ENCODE measurements at places on chromosomes 3 and 15.

DNA sequence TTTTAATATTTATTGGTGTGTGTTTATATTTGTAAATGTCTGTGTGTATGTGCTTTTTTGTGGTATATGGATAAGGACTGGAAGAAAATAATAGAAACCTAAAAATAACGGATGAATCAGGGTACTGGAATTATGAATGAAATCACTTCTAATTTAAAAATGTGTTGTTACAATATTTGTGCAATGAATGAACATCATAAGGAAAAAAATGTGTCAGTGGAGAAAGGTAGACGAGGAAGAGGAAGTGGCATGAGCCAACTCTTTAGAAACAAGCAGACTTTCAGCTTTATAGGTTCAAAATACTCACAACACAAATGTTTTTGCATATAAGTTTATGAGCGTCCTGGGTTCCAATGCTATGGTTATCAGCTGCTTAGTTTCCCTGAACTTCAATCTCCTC, 59.4 kb downstream of the SOX2 start:
- DNase-seq: no peak

DNA sequence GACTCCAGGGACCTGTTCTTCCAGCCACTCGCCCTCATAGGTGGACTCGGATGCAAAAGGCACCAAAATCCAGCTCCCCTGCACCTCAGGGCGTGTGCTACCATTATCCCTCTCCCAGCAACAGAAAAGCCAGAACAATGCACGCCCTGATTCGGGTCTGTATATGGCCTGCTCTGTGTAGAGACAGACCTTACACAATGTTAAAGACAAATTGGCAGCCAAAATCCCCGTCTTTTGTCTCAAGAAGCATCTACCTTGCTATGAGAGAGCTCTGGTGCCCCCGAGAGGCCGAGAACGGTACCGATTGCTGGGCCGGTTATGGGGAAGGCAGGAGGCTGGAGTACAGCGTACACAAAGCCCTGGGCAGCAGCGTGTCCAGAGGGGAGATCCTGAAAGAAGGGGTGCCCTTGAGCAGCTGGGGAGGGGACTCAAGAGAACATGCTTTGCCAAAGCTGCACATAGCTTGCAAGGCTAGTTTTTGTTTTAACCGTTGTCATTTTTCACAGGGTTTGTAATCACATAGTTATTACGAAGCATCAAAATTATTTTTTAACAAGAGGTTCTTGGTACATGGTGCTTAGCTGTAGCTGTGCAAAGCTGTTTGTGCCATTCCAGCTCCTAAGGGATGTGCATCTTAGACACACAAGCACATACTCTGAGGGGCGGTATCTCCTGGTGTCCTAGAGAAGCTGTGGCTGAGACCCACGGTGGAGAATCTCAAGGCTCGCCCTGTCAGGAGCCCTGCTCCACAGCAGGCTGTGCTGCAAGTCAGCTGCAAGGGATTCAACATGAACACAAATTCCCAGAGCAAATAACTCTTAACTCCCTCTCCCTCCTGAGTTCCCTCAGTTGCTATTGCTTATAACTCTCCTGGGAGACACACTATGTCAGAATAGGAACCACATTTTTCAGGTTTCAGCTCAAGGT, 461.5 kb upstream of the PPP2R3A start:
- peak; percentile 69 for DNase-seq

DNA sequence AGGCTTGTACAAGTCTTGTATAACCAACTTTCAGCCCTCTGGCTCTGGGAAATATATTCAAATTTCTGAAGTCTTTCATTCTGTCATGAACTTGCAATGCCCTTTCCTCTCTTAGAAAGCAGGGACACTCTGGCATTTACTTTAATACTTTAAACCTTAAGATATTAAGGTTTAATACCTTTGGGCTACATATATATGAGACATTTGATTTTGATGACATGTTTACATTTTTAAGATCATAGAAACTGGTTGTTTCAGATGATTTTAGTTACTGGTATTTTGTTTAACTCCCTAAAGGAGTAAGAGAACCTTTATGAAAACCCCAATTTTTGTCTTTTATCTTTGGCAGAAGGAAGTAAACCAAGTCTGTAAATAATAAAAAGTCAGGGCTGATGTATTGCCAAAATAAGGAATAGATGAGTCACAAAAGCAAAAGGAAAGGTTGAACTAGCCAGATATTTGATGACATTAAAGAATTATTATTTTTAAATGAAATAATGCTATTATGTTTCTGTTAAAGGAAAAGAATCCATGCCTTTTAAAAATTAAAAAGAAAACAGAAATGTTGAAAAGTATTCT, 579.0 kb upstream of the CBLB start:
- no peak for DNase-seq

DNA sequence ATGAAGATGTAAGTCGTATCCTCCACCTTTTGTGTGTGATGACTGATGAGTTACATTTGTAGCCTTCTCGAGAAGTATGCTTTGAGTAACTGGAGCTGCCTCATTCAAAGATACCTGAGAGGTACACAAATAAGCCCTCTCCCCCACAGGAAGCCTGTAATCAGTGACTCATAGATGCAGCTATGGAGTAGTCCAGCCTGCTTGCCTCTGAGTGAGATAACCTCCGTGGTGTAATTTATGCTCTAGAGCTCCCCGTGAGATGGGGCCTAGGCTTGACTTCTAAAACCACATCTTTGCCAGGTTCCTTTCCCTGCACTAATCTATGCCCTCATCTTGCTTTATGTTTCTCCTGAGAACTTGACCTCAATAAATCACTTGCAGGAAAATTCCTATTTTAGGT, 291.7 kb downstream of the SUCLG2 start:
- DNase-seq: no peak

- DNase-seq: no peak
These were observed 32.7 kb downstream of the SMAD3 start for GRCh38 chr15:67097930-67098740.

DNA sequence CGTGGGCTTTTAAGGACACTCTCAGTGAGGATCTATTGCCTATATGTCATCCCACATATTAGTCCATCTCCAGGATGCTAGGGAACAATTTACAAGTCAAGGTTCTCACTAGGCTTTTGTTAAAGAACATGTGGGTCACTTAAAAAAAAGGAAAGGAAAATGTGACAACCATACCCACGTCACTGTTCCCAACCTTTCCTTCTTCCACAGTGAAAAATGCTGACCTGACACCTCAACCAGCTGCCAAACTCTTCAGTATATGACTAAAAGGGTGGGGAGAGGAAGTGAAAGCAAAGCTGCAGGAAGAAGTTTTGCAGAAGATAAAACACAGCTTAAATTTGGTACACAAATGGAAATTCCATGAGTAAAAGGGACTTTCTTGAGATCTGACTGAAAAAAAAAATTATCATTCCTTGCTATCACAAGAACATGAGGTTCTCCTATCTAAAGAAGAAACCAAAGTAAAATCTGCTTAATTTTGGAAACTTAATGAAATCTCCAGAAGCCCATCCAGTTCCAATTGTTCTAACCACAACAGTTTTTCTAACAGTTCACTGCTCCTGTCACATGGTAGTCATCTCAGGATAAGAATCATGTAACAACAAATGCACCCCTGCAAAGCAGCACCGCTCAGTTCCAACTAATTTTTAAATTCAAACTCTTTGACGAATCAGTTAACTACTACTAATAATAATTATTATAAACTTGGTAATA, 117.0 kb upstream of the TSPAN3 start:
- DNase-seq: no peak

DNA sequence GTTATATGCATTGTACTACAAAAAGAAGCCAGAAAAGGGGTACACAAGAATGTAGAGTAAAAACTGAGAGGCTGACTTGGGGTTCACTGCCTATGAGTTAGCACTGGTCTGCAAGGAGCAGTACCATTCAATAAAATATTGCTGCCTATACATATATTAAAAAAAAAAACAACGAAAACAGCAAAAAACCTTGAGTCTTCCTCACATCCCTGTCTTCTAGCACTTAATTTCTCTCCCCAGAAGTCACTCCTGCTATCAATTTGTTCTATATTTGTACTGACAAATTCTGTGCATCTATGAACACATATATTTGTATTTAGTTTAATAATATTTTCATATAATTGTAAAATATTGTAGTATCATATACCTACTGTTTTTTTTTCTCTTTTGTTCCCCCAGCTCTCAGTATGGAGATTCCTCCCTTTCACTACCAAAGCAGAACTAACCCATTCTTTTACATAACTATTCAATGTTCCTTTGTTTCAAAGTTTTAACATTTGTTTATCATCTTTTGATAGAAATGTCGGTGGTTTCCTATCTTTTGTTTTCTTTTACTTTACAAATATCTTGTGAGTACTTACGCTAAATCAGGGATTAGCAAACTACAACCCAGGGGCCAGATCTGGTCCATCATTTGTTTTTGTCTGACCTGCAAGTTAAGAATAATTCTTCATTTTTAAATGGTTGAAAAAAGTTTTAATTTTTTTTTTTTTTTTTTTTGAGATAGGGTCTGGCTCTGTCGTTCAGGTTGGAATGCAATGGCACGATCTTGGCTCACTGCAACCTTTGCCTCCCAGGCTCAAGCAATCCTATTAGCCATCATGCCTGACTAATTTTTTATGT, 14.8 kb upstream of the FEM1B start:
- no peak for DNase-seq

GRCh38 chr3:176313426-176313825, 883.9 kb downstream of the TBL1XR1 start:
- no peak for DNase-seq

- no peak for DNase-seq
These were observed 210.8 kb upstream of the ARHGEF26 start for GRCh38 chr3:153910387-153910786.

DNA sequence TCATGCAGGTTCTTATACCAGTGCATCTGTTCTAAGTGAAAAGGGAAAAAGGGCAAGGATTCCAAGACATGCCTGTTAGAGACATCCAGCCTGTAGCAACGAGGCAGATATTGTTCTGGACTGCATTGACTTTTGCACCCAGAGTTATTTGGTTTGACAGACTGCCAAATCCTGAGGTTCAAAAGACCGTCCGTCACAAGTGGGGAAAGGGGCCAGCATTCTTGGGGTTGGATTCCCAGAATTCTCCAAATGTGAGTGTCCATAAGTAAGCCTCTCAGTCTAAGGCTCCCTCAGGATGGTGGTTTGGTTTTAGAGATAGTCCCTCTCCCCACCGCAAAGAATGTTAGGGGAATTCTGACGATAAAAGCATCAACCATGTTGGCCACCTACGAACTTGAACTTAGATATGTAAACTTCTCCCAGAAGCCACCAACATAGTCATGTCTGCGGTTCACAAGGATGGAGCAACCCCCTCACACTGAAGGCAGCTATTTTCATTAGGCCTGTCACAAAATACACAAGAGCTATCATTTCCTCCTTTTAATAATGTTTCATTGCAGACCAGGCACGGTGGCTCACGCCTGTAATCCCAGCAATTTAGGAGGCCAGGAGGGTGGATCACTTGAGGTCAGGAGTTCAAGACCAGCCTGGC, 13.6 kb upstream of the LACTB start:
- DNase-seq: peak; percentile 58

GRCh38 chr3:147756476-147756875, 347.3 kb downstream of the ZIC1 start:
- DNase-seq: no peak

DNA sequence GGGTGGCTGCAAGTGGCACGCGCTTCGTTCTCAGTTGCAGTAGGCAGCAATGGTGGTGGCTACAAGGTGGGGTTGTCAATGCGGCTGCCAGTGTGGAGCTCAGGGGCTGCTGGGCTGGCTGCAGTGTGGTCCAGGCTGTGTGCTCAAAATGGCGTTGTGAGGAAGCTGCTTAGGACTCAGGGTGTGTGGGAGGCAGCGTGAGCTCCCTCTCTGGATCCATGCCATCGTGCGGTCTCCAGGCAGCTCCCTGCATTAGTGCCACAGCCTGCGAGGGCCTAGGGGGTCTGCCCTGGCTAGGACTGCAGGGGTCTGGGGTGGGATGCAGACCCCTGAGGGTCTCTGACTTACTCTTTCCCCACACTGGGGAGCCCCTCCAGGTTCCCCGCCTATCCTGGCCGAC, 397.2 kb downstream of the OCA2 start:
- no peak for DNase-seq

DNA sequence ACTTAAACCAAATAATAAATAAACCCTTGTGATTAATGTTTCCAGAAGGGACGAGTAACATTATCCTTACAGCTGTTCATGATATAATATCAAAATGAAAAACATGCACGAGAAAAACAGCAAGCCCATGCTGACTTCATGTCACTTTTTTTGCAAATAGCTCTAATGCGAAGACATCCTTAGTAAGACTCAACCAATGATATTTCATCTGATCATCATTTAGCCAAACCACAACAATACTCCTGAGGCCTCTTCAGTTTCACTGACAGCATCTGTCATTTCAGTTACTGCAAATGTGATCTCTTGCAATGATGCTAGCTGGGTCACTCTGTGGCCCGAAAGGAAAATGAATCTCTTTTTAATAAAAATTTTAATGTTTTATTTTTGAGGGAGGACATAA, 74.0 kb downstream of the POLR2M start:
- DNase-seq: no peak

GRCh38 chr3:143668924-143669790, 179.1 kb downstream of the SLC9A9 start:
- no peak for DNase-seq

DNA sequence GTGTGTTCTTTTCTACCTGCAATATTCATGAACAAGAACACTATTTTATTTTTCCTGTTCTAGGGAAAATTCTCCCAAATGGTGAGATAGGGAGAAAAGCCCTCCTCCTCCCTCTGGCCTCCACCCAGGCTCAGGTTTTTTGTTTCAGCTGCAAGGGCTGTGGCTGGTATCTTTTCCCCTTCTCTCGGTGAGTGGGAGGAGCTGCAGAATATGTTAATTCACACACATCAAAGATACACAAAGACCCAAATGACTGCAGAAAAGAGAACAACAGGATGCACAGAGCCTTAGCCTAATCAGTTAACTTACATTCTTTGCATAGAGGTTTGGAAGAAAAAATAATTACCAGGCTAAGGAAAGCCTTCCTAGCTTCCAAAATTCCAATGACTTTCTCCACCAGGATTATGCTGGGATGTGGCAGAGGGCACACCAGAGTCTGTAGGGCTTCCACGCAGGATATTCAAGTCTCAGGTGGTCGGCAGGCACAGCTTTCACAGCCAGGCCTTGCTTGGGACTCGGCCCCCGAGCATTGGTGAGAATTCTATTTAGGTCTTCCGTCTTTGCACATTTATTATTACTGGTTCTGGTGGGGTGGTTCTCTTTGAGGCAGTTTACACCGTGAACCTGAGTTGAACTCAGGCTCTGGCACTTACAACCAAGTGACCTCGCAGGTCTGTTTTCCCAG, 64.9 kb downstream of the ABHD5 start:
- DNase-seq: no peak

GRCh38 chr3:190305406-190305805, 16.8 kb downstream of the CLDN1 start:
- no peak for DNase-seq

DNA sequence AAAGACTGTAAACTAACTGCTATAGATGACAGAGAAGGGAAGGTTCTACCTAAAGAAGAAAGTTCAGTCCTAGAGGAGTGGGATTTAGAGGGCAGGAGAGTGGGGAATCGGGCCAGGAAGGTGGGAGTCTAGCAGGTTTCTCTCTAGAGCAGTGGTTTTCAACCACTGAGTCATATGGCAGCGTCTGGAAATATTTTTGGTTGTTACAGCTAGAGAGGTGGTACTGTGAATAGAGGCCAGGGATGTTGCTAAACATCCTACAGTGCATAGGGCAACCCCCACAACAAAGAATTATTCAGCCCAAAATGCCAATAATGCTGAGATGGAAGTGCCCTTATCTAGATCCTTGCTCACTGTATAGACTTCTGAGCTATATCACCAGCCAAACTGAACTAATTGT, 28.7 kb downstream of the ATP1B3 start:
- no peak for DNase-seq

GRCh38 chr15:60217161-60217560, 180.6 kb downstream of the ANXA2 start:
- DNase-seq: no peak
